ENCODE measurements at places on chromosomes 1 and 21. TPM values are rescaled to one million over a fixed set of nuclear protein-coding genes. Genes with fewer than 3 reads are reported as not detected.

GRCh38 chr1:176196728-176197127 is 10.4 kb downstream of the COP1 start:
- no peak for DNase-seq

DNA sequence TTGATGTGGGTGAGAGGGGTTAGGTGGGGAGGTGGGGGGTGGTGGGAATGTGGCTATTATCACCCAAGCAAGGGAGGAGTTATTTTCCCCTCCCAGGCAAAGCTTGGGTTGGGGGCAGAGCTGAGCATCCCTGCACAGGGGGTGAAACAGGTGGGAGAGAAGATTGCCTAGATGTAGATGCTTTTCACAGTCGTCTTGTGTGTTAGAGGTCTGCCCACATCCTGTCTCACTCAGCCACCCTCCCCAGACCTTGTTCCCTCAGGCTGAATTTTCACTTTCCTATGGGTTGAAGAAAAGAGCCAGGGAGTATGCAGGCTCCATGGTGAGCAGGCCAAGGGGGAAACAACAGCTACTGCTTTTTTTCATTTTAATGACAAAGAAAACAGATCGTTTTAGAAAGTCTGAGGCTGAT is 223.5 kb downstream of the KIF26B start:
- DNase-seq, result no peak

DNA sequence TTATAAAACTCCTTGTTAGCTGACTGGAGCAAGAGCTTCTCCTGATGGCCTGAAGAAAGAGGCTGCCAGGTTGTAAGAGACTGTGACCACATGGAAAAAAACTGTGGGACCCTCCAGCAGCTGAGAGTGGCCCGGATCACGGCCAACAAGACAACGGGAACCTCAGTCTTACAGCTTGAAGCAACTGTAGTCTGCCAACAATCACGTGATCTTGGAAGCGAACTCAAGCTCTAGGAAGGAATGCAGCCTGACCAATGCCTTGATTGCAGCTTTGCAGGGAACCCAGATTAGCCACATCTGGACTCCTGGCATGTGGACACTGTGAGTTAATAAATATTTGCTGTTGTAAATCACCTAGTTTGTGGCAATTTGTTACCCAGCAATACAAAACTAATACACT is 442.6 kb upstream of the PRMT6 start:
- DNase-seq, result no peak

GRCh38 chr1:244603498-244603897 is 49.4 kb upstream of the DESI2 start:
- DNase-seq, result no peak

DNA sequence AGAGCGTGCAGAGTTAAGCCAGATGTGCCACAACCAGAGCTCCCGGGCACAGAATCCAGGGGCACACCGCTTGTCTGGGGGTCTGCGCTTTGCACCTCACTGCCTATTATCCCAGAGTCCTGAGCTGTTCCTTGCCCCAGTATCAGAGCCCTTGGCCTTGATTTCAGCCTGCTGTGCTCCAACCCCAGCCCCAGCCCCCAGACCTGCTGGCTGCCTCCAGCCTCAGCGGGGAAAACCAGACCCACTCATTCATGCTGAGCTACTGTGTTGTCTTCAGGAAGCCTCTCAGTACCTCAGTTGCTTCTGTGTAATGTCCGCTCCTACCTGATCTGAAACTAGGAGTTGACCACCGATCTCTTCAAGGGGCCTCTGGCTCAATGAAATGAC is 1.1 kb downstream of the IKBKE start:
- DNase-seq, result no peak

Gene BCAR3
- total RNA-seq, result 46.5 TPM

Gene NPHS2
- total RNA-seq, result not detected

GRCh38 chr1:10651793-10652192 is 144.7 kb downstream of the CASZ1 start:
- no peak for DNase-seq

Gene AURKAIP1
- 129 TPM for total RNA-seq

- DNase-seq, result no peak
These were observed 43.2 kb upstream of the ADGRL2 start for GRCh38 chr1:81757398-81758020.

DNA sequence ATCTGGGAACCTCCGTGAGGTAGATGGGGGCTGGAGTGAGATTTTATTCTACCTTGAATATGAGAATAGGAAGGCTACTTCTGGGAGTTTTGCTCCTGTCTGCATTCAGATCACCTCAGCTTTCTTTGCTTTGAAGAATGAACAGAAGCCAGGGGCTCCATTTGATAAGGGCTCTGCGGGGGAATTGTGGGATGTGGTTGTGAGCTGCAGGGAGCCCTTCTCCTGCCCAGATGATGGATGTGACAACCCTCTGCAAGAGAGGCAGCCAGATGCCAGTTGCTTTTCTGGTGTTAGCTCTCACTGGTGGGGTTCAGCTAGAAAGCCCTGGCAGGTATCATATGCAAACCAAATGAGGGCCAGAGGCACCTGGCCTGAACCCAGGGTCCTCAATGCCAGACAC is 21.5 kb downstream of the IER5 start:
- DNase-seq, result no peak

All from pulmonary artery endothelial cell (primary cell).